ENCODE measurements at places on chromosomes 5 and 9.

- no peak for DNase-seq
Measured at GRCh38 chr9:95316794-95317118, 753 bp downstream of the FANCC start.

GRCh38 chr9:74644023-74644422 is 146.9 kb downstream of the RORB start:
- no peak for DNase-seq

DNA sequence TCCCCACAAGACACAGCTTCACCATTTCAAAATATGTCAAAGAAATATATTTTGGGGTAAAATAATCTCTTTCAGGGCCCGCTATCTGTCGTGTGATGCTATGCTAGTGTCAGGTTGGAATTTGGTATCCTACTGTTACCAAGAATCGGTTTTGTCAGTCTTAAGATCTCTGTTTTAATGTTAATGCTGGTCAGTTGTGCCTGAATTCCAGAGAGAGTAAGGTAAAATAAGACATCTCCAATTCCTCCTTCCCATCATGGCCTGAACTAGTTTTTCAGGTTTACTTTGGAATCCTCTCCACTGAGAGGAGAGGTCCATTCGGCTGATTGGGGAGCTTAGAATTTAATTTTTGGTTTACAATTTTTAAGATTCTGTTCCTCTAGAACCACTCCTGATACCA is 10.4 kb upstream of the BTF3 start:
- DNase-seq = no peak

- DNase-seq = no peak
Measured at GRCh38 chr9:89426384-89426961, 71.4 kb downstream of the SEMA4D start.

- DNase-seq = no peak
Measured at GRCh38 chr5:124866355-124867136, 120.1 kb upstream of the ZNF608 start.
